ENCODE measurements at places on chromosomes 12 and 14.

- no peak for DNase-seq
These were observed 1.8 kb downstream of the PTPN6 start for GRCh38 chr12:6952863-6953441.

GRCh38 chr12:57370696-57371095 lies 60.1 kb downstream of the R3HDM2 start:
- DNase-seq, result no peak

DNA sequence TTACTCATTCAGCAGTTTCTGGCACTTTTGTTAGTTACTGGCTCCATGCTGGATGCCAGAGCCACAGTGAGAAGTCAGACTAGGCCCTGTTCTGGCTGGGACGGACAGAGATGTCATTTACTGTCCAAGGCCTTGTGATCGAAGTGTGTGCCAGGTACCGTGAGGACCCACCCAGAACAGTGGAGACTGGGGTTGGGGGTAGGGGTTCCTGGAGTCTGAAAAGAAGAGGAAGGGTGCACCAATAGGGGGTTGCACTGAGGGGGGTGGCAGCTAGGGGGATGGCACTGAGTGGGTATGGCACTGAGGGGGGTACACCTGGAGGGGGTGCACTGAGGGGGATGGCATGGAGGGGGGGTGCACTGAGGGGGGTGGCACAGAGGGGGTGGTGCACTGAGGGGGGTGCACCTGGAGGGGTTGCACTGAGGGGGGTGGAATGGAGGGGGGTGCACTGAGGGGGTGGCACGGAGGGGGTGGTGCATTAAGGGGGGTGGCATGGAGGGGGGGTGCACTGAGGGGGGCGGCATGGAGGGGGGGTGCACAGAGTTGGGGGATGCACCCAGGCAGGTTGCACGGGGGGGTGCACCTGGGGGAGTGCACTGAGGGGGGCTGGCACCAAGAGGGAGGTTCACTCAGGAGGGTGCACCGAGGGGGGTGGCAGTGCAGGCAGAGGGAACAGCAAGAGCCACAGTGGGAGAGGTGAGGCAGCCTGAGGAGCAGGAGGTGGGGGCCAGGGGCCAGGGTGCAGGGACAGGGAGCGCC lies 10.6 kb upstream of the CYP46A1 start:
- DNase-seq, result no peak

DNA sequence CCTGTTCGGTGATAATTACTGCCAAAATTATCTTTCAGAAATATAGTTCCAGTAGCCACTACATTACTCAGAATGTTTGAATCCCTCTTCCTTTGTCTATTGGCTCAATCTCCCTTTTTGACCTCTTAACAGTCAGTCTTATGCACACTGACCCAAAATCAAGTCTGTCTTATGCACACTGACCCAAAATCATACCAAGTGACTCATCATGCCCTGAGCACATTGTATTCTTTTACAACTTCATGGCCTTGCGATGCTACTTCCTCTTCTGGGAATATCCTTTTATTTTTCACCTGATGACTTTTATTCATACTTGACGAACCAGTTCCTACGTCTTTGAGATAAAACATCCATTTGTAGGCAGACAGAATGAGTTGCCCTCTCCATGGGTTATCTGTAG lies 182.3 kb downstream of the NPAS3 start:
- no peak for DNase-seq

DNA sequence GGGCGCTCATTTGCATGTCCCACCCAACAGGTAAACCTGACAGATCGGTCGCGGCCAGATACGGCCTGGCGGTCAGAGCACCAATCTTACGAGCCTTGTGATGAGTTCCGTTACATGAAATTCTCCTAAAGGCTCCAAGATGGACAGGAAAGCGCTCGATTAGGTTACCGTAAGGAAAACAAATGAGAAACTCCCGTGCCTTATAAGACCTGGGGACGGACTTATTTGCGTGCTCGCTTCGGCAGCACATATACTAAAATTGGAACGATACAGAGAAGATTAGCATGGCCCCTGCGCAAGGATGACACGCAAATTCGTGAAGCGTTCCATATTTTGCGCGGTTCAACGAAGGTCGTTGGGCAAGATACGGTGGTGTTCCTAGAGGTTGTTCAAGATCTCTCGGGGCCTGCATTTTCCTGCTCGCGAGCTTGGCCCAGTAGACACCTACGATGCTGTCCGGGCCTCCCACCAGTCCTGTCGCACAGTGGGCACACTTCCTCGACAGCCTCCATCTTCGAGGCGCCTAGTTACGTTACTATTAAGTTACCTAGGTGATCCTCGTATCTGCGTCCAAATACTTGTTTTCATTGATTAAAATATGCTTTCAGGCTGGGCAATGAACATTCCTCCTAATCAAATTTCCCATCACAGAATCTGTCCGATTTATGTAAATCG lies at the start of gene RNU6-7:
Gene RNU6-7 (plus strand): TSS at position 230 of the 675 bp plus-strand sequence.
- peak; percentile 53 for DNase-seq

DNA sequence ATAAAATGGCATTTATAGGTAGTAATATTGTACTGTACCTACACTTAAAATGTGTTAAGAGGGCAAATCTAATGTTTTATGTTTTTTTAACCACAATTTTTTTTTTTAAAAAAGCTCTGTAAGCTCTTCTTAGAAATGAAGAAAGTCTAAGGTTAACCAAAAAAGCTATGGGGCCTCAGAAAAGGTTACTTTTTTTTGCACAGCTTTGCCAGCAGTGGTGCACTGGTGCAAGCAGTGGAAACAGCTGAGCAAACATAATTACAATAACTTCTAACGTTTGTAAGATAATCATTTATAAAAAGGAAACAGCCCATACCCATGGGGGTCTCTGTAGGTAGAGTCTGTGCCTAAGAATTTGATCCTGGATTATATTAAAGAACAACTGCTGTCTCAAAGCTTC lies 85.1 kb upstream of the NID2 start:
- no peak for DNase-seq

DNA sequence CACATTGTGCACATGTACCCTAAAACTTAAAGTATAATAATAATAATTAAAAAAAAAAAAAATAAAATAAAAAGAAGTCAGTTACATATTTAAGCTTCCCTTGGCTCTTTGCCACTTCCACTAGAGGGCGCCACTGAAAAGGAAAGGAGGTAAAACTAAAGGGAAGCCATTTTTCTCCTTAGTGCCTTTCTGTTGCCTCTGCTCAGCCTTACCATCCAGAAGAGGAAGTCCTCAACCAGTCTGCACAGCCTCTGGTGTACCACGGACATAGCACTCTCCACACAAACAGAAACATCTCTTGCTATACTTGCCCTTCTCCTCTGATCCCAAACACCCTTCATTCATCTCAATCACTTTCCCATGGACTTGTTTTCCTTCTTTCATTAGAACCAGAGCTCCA lies 169.0 kb upstream of the EEA1 start:
- no peak for DNase-seq

DNA sequence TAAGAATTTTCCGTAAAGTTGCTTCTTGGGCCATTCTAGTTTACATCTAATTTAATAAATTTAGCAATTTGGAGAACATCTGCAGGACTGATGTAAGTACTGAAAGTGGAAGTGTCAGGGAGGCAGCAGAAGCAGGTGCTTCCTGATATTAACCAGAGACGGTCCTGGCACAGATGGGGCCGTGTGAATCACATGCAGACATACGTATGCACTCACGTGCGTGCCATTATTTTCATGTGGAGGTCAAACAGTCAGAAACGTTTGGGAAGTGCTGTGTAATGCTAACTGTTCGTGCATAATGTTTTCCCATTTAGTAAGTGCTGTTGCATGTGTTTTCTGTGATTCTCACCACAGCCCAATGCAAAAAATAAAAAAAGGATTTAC lies 87.8 kb upstream of the DYNC1H1 start:
- no peak for DNase-seq

DNA sequence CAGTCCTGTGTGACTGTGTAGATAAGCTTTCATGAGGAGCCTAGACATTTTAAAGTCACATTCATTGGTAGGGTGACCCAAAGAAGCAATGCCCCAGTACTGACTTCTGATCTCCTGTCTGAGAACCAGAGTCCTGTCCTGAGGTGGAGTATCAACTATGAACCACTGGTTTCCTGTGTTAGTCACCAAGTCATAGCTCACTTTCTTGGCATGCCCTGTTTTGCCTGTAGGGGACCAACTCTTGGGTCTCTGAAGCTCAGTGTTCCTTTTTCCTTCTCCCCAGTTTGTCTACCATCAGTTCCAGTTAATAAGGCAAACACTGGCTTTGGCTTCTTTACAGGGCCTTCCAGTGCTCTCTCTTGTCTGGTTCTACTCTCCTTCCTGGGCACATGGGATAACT lies 97.4 kb downstream of the C12orf75 start:
- no peak for DNase-seq

DNA sequence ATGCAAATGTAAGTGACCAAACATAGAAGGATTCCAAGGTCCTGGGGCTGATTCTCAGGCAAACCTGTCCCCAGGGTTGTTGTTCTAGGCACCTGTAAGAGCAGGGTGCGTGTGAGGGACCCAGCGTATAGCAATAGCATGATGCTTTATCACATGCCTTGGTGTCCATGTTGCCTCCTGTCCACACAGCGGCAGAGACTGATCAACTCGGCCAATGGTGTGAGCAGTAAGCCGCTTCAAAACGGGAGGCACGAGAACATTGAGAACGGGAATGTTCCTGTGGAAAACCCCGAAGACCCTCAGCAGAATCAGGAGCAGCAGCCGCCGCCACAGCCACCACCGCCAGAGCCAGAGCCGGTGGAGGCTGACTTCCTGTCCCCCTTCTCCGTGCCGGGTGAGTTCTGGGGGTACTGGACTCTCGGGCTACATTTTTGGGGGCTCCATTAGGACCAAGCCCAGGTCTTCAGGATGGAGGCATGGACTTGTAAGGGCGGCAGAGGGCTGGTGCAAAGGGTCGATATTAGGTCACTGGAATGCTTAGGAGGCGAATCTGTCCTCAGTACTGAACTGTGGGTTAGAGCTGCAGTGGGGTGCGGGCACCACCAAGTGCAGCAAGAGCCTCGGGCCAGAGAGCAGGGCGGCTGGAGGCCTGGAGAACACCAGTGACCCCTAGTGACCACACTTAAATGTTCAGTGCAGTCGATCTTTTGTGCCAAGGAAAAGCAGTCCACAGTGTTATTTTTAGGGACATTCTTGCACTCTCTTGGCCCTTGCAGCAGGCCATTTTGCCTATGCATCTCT lies 57.2 kb upstream of the RIN3 start:
- peak; percentile 16 for DNase-seq

All from left renal pelvis (tissue), 4 donors.